ENCODE measurements at places on chromosomes 12 and 14.

- DNase-seq, result no peak
Observed at GRCh38 chr12:51377099-51377984, 13.9 kb downstream of the GALNT6 start.

DNA sequence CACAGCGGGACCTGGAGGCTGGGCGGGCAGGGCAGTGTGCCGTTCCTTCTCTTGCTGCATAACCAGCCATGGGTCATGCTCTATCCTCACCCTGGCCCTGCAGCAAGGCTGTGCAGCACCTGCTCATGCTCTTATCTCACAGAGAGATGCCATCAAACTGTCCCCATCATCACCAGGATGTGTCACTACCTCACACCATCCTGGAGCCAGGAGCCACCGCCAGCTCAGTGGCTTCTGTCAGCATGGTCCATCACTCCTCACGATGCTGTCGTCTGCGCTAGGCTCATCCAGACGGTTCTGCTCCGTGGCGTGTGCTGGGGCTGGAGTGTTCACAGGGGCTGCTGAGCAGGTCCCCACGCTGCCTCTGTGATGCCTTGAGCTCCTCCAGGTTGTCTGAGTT lies 77.2 kb upstream of the DYNC1H1 start:
- DNase-seq, result no peak

- DNase-seq, result no peak
Observed at GRCh38 chr12:91179315-91179714, 3.3 kb downstream of the DCN start.

- DNase-seq, result no peak
Observed at GRCh38 chr12:58465418-58465817, 454.9 kb downstream of the LRIG3 start.

GRCh38 chr12:15230751-15231150 lies 9.5 kb upstream of the RERG start:
- no peak for DNase-seq

- no peak for DNase-seq
Observed at GRCh38 chr12:126343321-126343720, 1278.1 kb downstream of the AACS start.

GRCh38 chr12:76518699-76519098 lies 40.9 kb downstream of the OSBPL8 start:
- no peak for DNase-seq

DNA sequence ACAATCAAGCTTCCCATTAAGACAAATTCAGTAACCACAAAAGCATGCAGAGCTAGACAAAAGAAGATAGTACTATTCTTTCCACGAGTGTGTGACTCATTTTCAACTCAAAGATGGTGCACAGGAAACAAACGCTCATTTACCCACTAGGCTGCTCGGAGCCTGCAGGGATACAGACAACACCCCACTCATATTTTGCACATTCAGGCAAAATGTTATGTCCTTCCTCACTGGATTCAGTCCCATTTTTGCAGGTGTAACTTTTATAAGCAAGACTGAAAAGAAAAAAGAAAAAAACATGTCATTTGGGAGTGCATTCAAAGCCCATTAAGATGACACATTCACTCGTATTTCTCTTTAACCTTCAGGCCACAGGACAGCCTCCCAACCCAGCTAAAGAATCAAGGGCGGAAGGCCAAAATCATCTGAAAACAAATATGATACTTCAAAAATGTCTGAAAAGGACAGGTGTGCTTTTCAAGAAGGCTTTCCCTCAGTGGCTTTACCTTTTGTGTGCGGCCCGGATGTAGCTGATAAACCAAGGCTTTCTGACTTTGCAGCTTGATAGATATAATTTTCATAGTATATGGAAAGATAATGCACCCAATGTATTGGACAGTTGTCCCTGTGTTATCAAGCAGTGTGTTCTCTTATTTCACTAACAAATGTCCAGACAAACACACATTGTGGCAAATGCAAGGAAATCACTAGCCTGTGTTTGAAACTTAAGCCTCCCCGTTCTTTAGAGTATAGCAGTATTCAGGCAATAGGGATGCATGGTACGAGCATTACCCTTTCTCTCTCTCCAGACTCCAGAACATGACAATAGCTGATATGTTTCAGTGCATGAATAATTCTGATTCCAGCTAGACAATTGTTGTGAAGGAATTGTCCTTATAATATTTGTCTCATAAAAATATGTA lies 147.8 kb upstream of the KRR1 start:
- peak; percentile 38 for DNase-seq

GRCh38 chr12:52628111-52628507 lies 9.8 kb upstream of the KRT73 start:
- no peak for DNase-seq

DNA sequence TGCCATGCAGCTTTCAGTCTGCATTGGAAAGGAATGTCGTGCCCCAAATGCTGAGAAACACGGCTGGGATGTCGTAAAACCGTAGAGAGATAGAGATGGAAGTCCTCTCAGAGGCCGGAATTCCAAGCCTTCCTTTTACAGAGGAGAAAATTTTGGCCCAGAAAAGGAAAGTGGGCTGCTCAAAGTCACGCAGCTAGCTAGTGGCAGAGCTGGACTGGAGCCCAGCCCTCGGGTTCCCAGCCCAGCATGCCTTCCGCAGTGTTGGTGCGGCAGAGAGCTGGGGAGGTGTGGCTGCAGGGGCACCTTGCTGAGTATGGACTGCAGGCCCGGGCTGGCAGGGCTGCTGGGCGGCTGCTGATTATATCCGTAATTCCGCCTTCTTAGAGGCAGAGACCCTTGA lies 50.3 kb downstream of the KCNA1 start:
- no peak for DNase-seq

- no peak for DNase-seq
Observed at GRCh38 chr14:51821822-51822221, 38.6 kb upstream of the GNG2 start.

- no peak for DNase-seq
Observed at GRCh38 chr12:40971911-40972310, 216.2 kb upstream of the PDZRN4 start.
